Immature natural killer cell (primary cell): ENCODE measurements at places on chromosomes 2 and 18. TPM values are rescaled to one million over a fixed set of nuclear protein-coding genes. Genes with fewer than 3 reads are reported as not detected.

NETO1 gene
- polyA plus RNA-seq = not detected

SLC9A4 gene
- not detected for polyA plus RNA-seq

MALL gene
- polyA plus RNA-seq = not detected

TTC39C gene
- polyA plus RNA-seq = 25.0 TPM

TAF4B gene
- 1.0 TPM for polyA plus RNA-seq

CRYBA2 gene
- polyA plus RNA-seq = not detected

DNAJC5G gene
- polyA plus RNA-seq = not detected

FAM161A gene
- 0.49 TPM for polyA plus RNA-seq

GRCh38 chr2:98654699-98655495, 46.5 kb downstream of the UNC50 start:
- peaks cover 91% of the 10 kb centered on the region for H3K4me1 ChIP-seq
- peak; percentile 36 for DNase-seq
- peak overlapping the region; percentile 84 for H3K4me3 ChIP-seq
- peaks cover 43% of the 10 kb centered on the region for H3K36me3 ChIP-seq
- peak overlapping the region; percentile 97 for H3K27ac ChIP-seq
- H3K27me3 ChIP-seq = no peaks in the 10 kb centered on the region

- DNase-seq = no peak
- H3K4me1 ChIP-seq = no peaks in the 10 kb centered on the region
- H3K27ac ChIP-seq = no peak overlapping the region
- no peak overlapping the region for H3K4me3 ChIP-seq
Measured at GRCh38 chr2:40097691-40098385, 318.8 kb upstream of the THUMPD2 start.

GRCh38 chr2:98515250-98515991, 70.8 kb downstream of the INPP4A start:
- peak overlapping the region; percentile 14 for H3K27ac ChIP-seq
- H3K4me3 ChIP-seq = peak overlapping the region; percentile 42
- H3K36me3 ChIP-seq = peaks cover 4% of the 10 kb centered on the region
- H3K4me1 ChIP-seq = peaks cover 99% of the 10 kb centered on the region
- peaks cover 5% of the 10 kb centered on the region for H3K27me3 ChIP-seq

- no peak overlapping the region for H3K4me3 ChIP-seq
- H3K27me3 ChIP-seq = no peaks in the 10 kb centered on the region
- no peak for DNase-seq
- peaks cover 4% of the 10 kb centered on the region for H3K36me3 ChIP-seq
- H3K27ac ChIP-seq = no peak overlapping the region
Measured at GRCh38 chr2:28055325-28055970, 164.9 kb downstream of the BABAM2 start.

- H3K4me3 ChIP-seq = no peak overlapping the region
- no peaks in the 10 kb centered on the region for H3K27me3 ChIP-seq
- no peaks in the 10 kb centered on the region for H3K4me1 ChIP-seq
- no peak overlapping the region for H3K27ac ChIP-seq
- H3K36me3 ChIP-seq = no peaks in the 10 kb centered on the region
Measured at GRCh38 chr2:6578416-6578815, 287.3 kb downstream of the CMPK2 start.

DNA sequence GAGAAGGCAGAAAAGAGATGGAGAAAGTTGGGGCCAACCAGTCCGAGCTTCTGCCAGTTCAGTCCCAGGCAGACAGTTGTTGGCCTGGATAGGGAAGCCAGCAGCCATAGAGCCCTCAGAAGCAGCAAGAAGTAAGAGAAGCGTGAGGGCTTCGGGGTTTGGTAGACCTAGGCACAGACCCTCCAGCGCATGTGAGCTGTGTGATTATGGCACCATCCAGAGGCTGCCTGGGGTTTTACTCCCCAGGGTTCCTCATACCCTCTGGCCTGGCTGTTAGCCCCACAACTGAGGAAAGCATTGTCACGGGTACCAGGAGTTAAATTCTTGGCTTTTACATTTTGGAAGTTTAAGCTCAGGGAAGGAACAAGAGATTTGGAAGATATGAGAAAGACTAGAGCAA, 93.7 kb upstream of the RAB6C start:
- H3K36me3 ChIP-seq = no peaks in the 10 kb centered on the region
- H3K27me3 ChIP-seq = peaks cover 3% of the 10 kb centered on the region
- H3K4me1 ChIP-seq = no peaks in the 10 kb centered on the region
- no peak overlapping the region for H3K4me3 ChIP-seq
- DNase-seq = no peak

DNA sequence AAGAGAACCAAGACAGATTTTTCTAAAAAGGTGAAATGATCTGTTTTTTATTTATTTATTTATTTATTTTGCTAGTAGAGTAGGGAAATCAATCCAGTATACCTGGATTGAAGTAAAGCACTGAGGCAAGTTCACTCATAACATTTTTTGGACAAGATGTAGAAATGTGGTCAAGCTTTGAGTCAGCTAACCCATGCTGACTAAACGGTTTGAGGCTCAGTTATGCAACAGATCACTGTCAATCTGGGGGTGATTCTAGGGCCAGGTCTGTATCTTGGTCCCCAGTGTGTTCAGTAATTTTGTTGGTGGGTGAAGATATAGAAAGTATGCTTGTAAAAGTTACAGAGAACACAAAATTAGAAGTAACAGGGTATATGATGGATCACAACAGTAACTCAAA, 60.2 kb downstream of the RMDN2 start:
- peaks cover 7% of the 10 kb centered on the region for H3K4me1 ChIP-seq
- no peaks in the 10 kb centered on the region for H3K36me3 ChIP-seq
- H3K27ac ChIP-seq = no peak overlapping the region
- no peak for DNase-seq
- H3K27me3 ChIP-seq = peaks cover 2% of the 10 kb centered on the region
- no peak overlapping the region for H3K4me3 ChIP-seq

DNA sequence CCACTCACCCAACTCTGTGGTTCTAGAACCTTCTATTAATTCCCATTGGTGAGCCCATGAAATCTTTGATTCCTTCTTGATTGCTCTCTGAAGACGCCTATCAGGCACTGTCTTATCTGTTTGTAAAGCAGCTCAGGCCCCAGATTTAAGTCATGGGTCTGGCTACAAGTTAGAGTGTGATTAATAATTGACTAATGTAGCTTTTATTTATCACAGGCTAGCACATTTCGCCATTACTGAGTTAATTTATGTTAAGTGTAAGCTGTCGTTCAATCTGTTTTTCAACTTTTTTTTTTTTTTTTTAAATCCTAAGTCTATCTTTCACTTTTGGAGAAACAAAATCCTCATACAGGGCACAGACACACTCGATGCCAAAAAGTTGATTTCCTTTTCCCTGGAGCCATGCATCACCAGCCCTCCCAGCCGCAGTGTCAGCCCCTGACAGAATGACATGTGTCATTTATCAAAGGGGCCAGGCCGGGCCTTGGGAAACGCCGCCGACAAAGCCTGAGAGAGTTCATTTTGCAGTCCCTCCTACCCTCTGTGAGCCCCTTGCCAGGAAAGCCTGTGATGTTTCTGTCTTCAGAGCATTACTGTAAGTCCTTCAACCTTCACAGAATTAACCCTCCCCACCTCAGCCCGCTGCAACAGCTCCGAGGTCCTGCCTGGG, 15.8 kb downstream of the TSHZ1 start:
- no peak for DNase-seq
- no peak overlapping the region for H3K4me3 ChIP-seq

GRCh38 chr2:75790121-75790813, 79.6 kb upstream of the GCFC2 start:
- no peaks in the 10 kb centered on the region for H3K4me1 ChIP-seq
- peaks cover 6% of the 10 kb centered on the region for H3K27me3 ChIP-seq
- H3K4me3 ChIP-seq = no peak overlapping the region
- no peak overlapping the region for H3K27ac ChIP-seq
- H3K36me3 ChIP-seq = no peaks in the 10 kb centered on the region
- no peak for DNase-seq

DNA sequence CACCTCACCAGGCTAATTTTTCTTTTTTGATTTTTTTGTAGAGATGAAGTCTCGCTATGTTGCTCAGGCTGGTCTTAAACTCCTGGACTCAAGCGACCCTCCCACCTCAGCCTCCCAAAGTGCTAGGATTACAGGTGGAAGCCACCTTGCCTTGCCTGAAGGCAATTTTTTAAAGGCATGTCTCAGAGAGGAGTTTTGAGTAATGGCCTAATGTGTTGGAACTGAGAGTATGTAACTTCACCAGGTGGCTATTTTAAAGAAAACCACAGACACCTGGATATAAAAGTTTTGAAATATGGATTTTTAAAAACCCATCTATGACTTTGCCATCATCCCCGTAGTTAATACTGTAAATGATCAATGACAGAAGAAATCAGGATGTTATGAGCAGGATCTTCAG, 119.8 kb upstream of the ATP8B1 start:
- no peaks in the 10 kb centered on the region for H3K4me1 ChIP-seq
- no peak overlapping the region for H3K4me3 ChIP-seq
- H3K36me3 ChIP-seq = no peaks in the 10 kb centered on the region
- no peak for DNase-seq

DNA sequence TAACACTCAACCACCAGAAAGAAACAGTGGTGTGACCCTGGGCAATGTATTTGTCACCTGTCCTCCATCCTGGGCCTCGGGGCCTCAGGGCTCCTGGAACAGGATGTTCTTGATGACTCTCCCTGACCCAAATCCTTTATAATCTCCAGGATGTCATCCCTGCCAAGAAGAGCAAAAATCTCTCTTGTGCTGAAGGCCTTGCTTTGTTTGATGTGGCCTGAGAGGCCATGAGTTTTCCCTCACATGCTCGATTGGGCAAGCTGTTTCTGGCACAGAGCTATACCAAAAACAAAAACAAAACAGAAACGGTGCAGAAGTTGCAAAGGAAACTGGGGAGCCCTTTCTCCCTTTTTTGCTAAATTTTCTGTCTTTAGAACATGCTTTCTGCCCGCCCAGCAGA, 35.7 kb upstream of the ST3GAL5 start:
- no peak for DNase-seq
- H3K36me3 ChIP-seq = no peaks in the 10 kb centered on the region
- peaks cover 2% of the 10 kb centered on the region for H3K27me3 ChIP-seq
- H3K4me1 ChIP-seq = peaks cover 11% of the 10 kb centered on the region

DNA sequence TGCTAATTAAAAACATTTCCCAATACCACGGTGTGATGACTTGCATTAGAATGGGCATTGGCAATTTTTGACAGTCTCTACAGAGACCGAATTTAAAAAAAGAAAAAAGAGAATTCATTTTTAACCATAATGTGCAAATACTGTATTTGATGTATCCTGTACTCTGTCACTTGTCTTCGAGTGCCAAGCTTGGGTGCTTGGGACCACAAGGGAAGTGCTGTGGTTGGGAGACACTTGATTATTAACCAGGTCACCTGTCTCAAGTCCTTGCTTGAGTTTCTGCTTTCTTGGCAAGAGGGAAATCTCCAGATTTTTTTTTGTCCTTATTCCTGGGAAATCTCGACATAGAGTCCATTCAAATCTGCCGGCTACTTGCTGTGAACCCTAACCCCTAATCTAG, 209.0 kb downstream of the MC4R start:
- no peaks in the 10 kb centered on the region for H3K4me1 ChIP-seq
- H3K27ac ChIP-seq = no peak overlapping the region
- H3K36me3 ChIP-seq = no peaks in the 10 kb centered on the region

DNA sequence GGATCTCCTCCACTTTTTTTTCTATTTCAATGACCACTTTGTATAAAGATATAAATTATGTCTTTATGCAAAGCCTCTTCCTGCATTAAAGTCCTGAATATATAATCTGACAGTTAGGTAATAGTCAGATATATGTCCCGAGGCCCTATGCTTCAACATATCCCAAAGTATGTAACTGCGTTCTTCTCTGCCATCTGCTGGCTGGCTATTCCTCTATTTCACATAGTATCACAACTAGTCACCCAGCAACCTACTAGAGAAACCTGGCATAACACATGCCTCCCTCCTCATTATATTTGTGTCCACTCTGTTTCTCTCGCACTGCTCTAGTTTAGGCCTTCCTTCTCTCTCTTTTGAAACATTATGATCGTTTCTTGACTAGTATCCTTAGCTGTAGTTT, 640.8 kb downstream of the DPP10 start:
- no peaks in the 10 kb centered on the region for H3K4me1 ChIP-seq
- DNase-seq = no peak
- no peaks in the 10 kb centered on the region for H3K27me3 ChIP-seq
- H3K27ac ChIP-seq = no peak overlapping the region

GRCh38 chr2:11407413-11407812, 58.5 kb downstream of the E2F6 start:
- DNase-seq = no peak
- H3K36me3 ChIP-seq = no peaks in the 10 kb centered on the region
- H3K4me3 ChIP-seq = no peak overlapping the region
- H3K27ac ChIP-seq = no peak overlapping the region
- H3K4me1 ChIP-seq = no peaks in the 10 kb centered on the region

GRCh38 chr2:197925204-197925603, 120.8 kb downstream of the PLCL1 start:
- H3K4me3 ChIP-seq = no peak overlapping the region
- no peak for DNase-seq
- H3K27me3 ChIP-seq = peaks cover 2% of the 10 kb centered on the region
- H3K4me1 ChIP-seq = no peaks in the 10 kb centered on the region
- no peaks in the 10 kb centered on the region for H3K36me3 ChIP-seq
- no peak overlapping the region for H3K27ac ChIP-seq

DNA sequence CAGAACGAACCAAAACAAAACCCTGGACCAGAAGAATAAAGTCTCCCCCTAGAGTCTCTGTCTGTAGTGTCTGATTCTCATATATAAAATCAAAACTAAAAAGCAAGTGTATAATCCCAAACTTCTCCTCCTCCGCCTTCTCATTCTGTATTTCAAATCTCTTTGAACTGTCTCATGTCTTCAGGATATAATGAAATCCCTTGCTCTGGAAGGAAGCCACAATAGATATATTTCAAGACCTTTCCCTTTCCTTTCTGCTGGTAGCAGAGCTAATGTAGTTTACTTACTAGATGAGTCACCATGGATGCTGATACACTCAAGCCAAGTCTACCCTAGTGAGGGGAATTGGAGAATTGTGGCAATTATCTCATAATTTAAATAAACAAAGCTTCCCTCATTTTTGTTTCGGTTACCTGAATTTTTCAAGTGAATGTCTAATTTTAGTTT, 33.5 kb upstream of the CCDC93 start:
- H3K4me1 ChIP-seq = no peaks in the 10 kb centered on the region
- no peak for DNase-seq
- H3K27me3 ChIP-seq = peaks cover 21% of the 10 kb centered on the region
- H3K27ac ChIP-seq = no peak overlapping the region
- no peaks in the 10 kb centered on the region for H3K36me3 ChIP-seq

GRCh38 chr2:157931542-157931941, 55.4 kb upstream of the ACVR1 start:
- no peak overlapping the region for H3K4me3 ChIP-seq
- no peaks in the 10 kb centered on the region for H3K4me1 ChIP-seq
- no peak for DNase-seq
- no peaks in the 10 kb centered on the region for H3K36me3 ChIP-seq

GRCh38 chr18:9906481-9906880, 7.3 kb upstream of the VAPA start:
- H3K36me3 ChIP-seq = no peaks in the 10 kb centered on the region
- H3K27ac ChIP-seq = no peak overlapping the region
- no peak for DNase-seq
- peaks cover 2% of the 10 kb centered on the region for H3K27me3 ChIP-seq
- no peaks in the 10 kb centered on the region for H3K4me1 ChIP-seq

- peaks cover 2% of the 10 kb centered on the region for H3K27me3 ChIP-seq
- no peaks in the 10 kb centered on the region for H3K4me1 ChIP-seq
- DNase-seq = no peak
- no peak overlapping the region for H3K4me3 ChIP-seq
- peak overlapping the region; percentile 23 for H3K27ac ChIP-seq
- H3K36me3 ChIP-seq = peaks cover 4% of the 10 kb centered on the region
Measured at GRCh38 chr18:58870130-58870529, 5.5 kb downstream of the ZNF532 start.
